Left renal pelvis (tissue), 4 donors: ENCODE measurements at places on chromosomes 16 and 17. TPM values are rescaled to one million over a fixed set of nuclear protein-coding genes. Genes with fewer than 3 reads are reported as not detected.

Gene CLEC19A
- polyA plus RNA-seq: 0.08 TPM

DNA sequence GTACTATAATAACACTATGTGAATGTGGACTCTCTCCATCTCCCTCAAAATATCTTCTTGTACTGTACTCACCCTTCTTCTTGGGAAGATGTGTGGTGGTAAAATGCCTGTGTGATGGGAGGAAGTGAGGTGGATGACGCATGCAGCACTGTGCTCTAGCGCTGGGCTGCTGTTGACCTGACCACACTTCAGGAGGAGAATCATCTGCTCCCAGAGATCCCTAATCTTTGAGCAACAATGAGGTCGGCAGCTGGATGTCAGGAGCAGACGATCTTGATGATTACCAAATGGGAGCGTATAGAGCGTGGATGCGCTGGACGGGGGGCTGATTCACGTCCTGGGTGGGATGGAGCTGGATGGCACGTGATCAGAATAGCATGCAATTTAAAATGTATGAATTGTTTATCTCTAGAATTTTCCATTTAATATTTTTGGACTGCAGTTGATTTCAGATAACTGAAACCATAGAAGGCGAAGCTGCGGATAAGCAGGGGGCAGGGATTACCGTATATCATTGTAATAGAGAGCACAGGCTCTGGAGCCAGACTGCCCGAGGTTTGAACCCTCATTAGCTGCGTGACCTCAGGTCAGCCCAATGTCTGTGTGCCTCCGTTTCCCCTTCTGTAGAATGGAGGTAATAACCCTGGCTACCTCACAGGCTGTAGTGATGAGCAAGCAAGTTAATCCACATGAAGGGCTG lies 23.7 kb upstream of the CYLD start:
- no peak for DNase-seq

Gene HAGH
- 29.7 TPM for polyA plus RNA-seq

DNA sequence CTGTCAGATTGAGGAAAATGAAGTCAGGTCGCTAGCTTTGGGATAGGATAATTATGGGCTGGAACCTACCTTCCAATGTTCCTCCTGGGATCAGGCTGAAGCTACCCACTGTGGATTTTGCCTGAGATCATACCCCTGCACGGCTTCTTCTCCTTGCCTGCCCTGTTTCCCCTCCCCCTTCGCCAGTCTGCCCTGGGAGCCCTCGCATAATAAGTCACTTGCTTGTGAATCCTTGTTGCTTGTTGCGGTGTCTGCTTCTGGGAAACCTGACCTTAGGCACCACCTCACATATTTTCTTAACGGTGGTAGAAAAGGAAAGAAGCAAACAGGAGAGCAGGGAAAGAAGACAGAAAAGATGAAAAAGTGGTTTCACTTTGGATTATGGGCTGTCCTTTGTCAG lies 13.3 kb upstream of the PMP22 start:
- no peak for DNase-seq
